ENCODE measurements at places on chromosomes 1 and 21.

GRCh38 chr21:40018871-40019475 lies 151.7 kb downstream of the PCP4 start:
- DNase-seq, result no peak

DNA sequence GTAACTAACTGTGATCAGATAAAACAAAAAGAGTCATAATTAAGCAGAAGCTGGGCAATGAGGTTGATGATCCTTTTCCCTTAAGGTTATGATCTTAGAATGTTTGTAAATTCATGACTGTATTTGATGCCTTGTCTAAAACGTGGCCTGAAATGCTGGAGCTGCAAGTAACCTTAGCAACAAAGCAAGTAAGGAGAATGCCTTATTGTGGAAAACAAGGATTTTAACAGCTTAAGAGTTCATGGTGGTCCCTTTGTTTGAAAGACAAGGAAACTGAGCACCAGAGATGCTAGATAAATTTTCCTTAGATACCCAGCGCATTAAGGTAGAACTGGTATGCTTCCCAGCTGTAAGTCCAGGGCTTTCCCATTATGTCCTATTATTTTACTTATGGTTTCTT lies 25.7 kb upstream of the XPR1 start:
- no peak for DNase-seq

DNA sequence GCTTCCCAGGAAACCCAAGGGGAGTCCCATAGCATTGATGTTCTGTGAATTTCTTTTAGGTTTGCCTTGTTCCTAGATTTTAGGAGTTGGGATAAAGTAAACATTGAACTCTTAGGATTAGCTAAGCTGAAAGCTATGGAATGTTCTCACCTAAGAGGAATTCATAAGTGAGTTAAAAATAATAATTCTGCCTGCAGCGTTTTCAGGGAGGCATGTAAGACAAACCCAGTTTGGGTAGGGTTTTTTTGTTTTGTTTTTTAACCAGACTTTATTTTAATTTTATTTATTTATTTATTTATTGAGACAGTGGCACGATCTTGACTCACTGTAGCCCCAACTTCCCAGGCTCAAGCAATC lies 28.9 kb upstream of the CD101 start:
- DNase-seq, result no peak

DNA sequence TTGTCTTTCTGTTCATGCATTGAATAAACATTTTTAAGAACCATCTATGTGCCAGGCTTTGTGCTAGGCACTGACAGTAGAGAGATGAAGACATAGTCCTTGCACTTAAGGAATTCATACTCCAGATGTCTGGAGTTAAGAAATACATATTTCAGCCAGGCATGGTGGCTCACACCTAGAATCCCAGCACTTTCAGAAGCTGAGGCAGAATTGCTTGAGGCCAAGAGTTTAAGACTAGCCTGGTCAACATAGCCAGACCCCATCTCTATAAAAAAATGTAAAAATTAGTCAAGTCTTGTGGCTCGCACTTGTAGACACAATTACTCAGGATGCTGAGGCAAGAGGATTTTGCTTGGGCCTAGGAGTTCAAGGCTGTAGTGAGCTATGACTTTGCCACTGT lies 18.6 kb upstream of the YTHDF2 start:
- DNase-seq, result no peak

GRCh38 chr1:38077523-38078147 lies 31.0 kb upstream of the POU3F1 start:
- no peak for DNase-seq

GRCh38 chr1:233390842-233391737 lies 63.6 kb downstream of the MAP3K21 start:
- DNase-seq, result no peak

GRCh38 chr21:36171336-36171735 lies 14.7 kb downstream of the DOP1B start:
- no peak for DNase-seq

DNA sequence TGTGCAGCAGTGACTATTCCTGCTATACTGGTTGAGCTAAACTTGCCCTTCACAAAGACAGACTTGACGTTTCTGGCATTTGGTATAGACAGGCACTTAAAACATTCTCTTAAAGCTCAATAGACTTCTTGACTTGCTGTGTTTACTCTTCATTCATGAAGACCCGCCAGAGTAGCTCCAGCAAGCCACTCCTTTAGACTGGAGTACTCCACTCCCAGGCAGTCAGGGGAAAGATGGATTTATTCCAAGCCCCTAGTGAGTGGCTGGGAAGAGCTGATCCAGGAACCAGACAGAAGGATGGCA lies 70.7 kb downstream of the EVA1C start:
- DNase-seq, result no peak

DNA sequence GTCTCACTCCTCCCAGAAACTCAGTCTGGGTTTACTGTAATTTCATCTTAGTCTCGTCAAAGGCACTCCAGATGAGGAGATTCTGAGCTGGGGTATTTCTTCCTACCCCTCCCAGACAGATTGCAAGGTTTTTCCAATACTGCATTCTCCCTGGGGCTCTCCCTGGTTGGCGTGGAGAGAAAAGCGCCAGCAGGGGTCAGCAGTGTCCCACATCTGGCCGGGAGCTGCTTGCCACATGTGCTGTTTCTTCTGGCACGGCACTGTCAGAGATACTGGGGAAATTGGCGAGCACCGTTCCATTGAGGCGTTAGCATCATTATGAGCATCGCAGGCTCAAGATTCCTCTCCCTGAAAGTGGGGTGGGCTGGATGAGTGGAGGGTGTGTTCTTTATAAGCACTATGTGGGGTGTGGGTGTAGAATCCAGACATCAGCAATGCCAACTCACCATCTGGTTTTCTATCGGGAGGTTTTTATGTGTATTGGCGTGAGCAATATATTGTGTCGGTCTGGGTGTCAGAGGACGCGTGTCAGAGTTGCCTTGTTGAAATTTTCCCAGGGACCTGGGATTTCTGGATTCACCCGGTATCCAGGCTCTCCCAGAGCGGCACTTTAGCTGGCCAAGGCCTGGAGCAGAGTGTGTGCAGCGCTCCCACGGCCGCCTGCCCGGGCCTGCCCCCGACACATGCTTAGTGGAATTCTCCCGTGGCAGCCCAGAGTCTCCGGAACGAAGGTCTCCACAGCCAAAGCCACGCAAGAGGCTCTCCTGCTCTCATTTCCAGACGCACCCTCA lies 8.0 kb upstream of the NAV1 start:
- DNase-seq, result peak; percentile 87

GRCh38 chr1:22064751-22065402 lies 12.4 kb downstream of the CDC42 start:
- DNase-seq, result no peak

DNA sequence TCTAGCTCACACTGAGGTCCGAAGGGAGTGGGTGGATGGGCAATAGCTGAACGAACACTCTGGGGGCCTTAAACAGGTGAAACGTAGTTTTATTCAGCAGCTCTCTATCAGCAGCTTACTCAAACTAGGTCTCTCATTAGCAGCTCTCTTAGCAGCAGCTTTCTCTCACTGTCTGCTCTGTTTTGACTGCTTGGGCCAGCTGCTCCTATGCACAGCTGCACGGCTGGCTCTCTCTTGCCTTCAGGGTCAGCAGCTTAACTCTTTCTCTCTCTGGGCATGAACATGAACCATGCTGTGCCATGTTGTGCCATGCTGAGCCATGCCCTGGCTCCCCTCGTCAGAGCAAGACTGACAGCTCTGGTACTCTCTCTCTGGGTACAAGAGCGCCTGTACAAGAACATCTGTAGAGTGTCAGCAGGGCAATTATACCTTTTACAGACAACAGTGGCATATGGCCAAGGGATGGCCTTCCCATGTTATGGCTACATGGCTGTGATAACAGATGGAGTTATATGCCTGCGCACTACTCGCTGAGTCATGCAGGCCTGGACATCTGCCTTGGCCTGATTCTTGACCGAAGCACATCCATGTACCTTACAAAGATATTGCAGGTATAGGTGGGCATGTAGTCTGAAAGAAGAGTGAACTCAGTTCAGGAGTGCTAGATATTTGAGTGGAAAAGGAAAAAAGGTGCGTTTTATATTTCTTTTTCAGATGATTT lies 152.4 kb downstream of the LEPR start:
- no peak for DNase-seq

GRCh38 chr21:39972976-39973770 lies 105.9 kb downstream of the PCP4 start:
- DNase-seq, result no peak

GRCh38 chr1:50913954-50914353 lies 46.1 kb downstream of the FAF1 start:
- DNase-seq, result no peak

GRCh38 chr1:38028105-38028591 lies 15.6 kb downstream of the UTP11 start:
- DNase-seq, result no peak

- DNase-seq, result no peak
Measured at GRCh38 chr1:4424254-4424653, 230.2 kb upstream of the AJAP1 start.

DNA sequence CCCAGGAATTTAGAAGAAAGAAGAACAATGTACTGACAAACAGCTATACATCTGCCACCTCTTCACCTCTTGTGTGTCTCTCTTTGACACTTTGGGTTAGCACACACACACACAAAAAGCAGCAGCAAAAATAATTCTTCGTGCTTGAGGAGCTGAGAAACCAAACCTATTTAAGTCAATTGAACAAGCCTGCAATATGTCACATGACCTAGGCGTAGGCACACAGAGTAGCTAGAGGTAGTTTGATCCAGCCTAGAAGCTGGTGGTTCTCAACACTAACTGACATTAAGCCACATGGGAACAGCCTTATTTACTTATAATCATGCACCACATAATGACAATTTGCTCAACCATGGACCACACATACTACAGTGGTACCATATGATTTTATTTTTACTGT lies 32.3 kb downstream of the RRAGC start:
- no peak for DNase-seq

GRCh38 chr1:240138867-240139266 lies 47.2 kb downstream of the FMN2 start:
- no peak for DNase-seq

GRCh38 chr21:45485686-45486442 lies 56.4 kb downstream of the SLC19A1 start:
- DNase-seq, result no peak

- DNase-seq, result no peak
Measured at GRCh38 chr1:203178083-203178482, 2.5 kb upstream of the MYBPH start.

- DNase-seq, result no peak
Measured at GRCh38 chr1:217812175-217812574, 181.0 kb downstream of the SPATA17 start.

- no peak for DNase-seq
Measured at GRCh38 chr1:221840511-221841243, 98.8 kb upstream of the DUSP10 start.

DNA sequence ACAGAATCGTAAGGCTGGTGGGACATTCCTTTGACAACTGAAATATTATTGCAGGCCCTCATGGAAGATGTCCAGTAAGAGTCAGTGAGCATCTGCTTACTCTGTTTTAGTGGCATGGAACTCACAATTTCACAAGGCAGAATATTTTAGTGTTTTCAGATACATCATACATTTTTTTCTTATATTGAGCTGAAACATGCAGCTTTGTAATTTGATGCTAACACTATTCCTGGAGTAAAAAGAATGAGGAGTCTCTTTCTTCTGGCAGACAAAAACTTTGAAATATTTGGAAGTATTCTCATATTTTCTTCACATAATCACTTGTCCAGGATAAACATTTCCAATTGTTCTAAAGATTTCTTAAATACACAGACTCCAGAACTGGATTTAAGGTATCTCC lies 17.7 kb downstream of the CLDN17 start:
- no peak for DNase-seq

DNA sequence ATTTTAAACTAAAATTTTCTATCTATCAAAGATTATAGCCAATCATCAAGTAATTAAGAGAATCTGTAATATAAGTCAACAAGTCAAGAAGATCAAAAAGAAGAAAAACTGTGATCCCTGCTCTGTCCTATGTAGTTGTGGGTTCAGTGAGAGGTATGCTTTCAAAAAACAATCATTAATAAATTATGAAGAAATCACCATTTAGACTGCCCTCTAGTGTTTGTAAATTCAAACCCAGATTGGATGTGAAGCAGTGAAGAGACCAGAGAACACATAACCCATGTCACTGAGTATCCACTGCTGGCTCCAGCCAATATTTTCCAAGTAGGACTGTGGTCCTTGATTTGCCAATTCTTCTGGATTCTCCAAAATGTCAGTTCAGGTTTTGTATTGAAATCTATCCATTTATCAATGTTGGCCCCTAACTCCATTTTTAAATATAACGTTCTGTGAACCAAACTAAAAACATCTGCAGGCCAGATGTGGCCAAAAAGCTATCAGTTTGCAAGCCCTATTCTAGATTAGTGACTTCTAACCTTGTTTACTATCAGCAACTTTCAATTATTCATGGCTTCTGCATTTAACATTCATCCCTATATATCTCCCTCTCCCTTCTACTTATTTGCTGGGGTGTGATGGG lies 467.5 kb upstream of the CXADR start:
- DNase-seq, result peak; percentile 6
